RWPE1 (cell line): ENCODE measurements at places on chromosomes 12 and 14.

GRCh38 chr14:102692334-102692733, 84.9 kb upstream of the TRAF3 start:
- no peak for DNase-seq

GRCh38 chr12:50317203-50317602, 33.9 kb upstream of the LIMA1 start:
- no peak for DNase-seq

DNA sequence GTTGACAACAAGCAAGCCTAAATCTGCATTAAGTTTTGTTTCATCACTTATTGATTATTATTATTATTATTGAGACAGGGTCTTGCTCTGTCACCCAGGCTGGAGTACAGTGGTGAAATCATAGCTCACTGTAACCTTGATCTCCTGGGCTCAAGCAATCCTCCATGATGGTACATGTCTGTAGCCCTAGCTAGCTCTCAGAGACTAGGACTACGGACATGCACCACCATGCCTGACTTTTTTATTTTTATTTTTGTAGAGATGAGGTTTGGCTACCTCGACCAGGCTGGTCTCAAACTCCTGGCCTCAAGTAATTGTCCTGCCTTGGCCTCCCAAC, 35.7 kb upstream of the STK38L start:
- no peak for DNase-seq

DNA sequence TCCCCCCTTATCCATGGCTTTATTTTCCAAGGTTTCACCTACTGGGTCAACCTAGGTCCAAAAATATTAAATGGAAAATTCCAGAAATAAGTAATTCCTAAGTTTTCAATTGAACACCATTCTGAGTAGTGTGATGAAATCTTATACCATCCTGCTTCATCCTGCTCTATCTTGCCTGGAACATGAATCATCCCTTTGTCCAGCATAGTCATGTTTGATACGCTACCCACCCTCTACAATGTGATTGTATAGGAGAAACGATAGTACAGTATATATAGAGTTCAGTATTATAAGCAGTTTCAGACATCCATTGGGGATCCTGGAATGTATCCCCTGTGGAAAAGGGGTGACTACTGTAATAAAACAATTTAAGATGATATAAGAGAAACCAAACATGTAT, 62.2 kb downstream of the IFNG start:
- DNase-seq: peak; percentile 75

DNA sequence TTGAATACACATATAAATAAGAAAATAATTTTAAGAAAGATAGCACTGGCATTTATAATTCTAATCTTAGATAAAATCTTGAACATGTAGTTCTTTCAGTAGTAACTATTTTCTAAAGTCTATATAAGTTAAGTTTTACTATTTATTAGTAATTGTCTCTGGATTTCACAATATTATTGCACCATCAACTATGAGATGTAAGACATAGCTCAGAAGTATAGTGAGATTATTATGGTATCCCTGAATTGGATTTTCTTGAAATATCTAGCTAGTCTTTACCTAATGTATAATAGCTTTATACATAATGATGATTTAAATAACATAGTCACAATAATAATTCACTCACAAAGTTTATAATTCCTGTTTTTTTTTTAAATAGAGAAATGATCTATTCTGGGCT, 6.7 kb downstream of the CLEC12A start:
- DNase-seq: no peak

GRCh38 chr12:1628666-1629337, at the start of gene WNT5B:
Gene WNT5B (plus strand): TSS chr12:1629231. CDS start chr12:1631355, 2,124 bp downstream.
- no peak for DNase-seq

GRCh38 chr12:26319511-26319910, 124.1 kb downstream of the SSPN start:
- peak; percentile 46 for DNase-seq

- DNase-seq: no peak
Observed at GRCh38 chr14:88079624-88080023, 74.7 kb downstream of the GPR65 start.

DNA sequence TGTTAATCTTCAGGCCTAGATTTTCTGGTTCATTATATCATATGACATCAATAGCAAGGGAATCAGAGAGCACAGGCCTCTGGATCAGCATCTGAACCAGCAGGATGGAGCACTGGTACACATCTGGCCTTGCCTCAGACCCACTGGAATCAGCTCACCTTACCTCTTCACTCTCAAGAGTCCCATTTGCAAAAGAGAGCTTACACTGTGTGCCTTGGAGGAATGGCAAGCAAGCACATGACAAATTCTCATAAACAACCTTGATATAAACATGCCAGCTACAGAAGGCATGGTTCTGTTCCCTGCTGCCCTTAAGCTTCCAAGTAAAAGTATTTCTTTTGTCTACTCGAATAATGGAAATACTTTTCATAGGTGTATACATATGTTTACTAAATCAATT, 128.6 kb upstream of the CPM start:
- no peak for DNase-seq

GRCh38 chr12:116303066-116303465, 25.6 kb upstream of the MED13L start:
- DNase-seq: no peak

DNA sequence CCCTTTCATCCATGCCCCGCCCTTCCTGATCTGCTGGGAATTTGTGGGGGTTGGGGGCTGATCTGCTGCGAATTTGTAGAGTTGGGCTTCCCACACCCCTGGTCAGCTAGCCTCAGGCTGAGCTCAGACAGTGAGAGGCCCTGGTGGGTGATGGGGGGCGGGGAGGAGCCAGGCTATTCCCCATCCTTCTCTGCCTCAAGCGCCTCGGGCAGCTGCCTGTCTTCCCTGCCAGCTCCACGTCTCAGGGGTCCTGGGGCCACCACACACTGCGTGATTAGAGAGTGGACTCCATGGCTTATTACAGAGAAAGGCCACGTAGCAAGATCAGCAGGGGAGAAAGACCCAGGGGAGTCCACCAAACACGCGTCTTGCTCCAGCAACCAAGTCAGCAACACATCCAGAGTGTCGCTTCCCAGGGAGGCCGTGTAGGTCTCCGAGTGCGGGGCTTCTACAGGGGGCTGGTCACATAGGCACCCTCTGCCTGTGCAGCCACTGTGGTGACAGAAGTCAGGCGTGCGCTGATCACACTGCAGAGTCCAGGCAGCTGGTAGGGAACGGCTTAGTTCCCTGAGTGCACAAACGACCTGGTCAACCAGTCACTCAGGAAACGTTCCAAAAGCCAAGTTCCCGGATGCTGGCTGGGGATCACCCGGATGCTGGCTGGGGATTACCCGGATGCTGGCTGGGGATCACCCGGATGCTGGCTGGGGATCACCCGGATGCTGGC, 254.4 kb upstream of the SFSWAP start:
- DNase-seq: no peak

DNA sequence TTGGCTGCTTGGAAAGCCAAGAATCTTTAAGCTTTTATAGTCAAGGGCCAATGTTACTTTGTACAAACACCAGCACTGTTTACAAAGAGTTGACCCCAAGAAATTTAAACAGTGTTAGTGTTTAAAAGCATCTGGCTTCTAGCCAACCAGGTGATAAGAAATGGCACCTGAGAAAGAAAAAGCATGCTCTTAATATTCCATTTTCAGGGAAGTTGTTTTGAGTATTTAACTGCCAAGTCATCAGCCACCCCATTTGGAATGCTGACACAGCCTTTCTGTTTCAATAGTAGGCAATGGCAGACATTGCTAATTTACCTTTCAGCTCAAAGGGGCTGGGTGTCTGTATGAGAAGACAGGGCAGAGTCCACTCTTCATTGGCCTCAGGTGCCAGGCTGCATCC, 3.7 kb upstream of the SLC35F4 start:
- no peak for DNase-seq

DNA sequence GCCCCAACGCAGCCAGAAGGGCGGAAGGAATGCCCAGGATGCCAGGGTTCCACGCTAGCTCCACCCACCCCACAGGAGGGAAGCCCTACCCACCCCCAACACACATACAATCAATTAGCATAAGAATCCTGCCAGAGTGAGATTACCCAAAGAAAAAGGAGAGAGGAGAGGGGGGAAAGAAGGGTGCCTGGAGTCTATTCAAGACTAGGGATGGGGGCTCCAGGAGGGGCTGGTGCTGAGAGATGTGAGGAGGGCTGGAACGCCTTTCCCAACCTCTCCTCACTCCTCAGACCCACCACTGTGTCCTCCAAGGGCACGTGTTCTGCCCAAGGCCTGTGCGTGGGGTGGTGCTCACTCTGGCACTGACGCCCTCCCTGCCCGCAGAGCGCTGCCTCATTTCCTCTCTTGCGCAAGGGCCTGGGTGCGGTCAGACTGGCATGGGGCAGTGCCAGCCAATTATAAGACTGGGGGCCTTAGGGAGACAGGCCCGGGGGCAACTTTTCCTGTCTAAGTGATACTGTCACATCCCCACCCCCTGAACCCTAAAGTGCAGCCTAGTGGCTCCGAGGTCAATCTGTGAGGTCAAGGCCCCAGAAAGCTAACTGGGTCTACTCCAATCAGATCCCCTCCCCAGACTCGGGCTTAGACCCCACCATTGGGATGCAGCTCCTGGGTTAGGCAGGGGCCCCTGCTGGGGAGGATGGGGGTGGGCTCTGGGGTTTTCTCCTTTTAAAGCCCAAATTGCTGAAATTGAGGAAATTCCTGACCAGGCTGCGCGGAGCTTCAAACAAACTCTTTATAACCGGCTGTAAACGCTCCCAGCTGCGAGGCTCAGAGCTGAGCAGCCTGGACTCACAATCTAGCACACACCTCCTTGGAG, 10.2 kb upstream of the ITGB7 start:
- DNase-seq: no peak

- DNase-seq: no peak
Observed at GRCh38 chr12:1840981-1841425, 20.6 kb downstream of the LRTM2 start.

- no peak for DNase-seq
Observed at GRCh38 chr14:24885410-24885913, 164.5 kb downstream of the STXBP6 start.
